ENCODE measurements at places on chromosomes 4 and X.

DNA sequence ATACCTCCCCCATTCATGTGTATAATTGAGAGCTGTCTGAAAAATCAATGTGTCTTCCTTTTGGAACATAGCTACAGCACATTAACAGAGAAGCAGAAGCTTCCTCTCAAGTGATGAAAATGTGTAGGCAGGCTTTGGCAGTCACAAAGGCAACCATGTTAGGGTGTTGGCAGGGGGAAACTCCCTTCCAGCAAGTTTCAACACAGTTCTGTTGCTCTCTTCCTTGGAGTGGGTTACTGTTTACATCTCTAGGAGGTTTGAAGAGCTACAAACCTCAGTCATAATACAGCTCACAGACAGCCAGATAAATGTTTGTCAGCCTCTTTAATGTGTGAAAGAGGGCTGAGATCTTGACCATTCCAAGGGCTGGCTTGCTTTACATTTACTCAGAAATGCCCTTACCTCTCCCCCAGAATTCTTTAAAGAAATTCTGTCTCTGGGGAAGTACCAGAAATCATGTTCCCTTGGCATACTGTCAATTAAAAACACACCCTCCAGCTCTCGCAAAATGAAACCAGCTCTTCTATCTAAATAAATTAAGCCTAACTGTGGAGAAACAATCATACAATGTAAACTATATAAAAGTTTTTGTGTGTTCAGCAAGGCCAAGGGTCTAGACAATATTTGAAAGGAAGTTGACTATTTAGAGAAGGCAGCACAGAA is 18.9 kb downstream of the ZBTB33 start:
- no peak for DNase-seq

- DNase-seq: peak; percentile 75
These were observed 45.2 kb upstream of the CLCN4 start for GRCh38 chrX:10111364-10112148.

DNA sequence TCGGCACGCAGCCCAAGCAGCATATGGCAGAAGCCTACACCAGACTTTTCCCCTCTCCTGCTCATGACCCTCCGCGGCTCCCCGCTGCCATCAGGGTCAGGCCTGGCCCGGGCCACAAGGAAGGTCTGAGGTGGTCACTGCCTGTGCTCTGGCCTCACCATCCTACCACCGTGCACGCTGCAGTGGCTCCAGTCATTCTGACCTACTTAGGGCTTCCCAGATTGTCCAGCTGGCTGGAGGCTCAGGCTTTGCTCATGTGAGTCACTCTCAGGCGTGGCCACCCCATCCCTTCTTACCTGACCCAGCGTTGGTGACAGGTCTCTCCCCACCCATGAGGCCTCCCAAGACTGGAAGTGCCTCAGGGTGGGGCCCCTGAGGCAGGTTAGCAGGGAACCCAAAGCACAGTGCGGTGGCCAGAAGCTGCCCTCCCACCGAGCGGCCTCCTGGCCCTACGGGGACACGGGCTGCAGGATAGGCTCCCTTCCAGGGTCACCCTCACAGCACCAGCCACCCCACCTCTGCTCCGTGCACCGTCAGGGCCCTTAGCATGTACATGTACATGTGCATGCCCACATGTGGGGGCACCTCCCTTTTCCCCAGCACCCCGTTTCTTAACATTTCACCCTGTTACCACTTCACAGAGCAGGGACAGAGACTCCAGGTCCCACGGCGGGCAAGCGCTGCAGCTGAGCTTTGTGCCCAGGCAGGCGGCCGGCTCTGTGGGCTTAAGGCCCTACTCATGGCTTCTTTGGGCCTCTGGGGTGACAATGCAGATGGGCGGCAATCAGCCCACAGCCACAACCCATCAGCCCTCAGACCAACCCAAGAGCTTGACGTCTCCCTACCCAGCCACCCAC is 2.2 kb downstream of the TREX2 start:
- no peak for DNase-seq

DNA sequence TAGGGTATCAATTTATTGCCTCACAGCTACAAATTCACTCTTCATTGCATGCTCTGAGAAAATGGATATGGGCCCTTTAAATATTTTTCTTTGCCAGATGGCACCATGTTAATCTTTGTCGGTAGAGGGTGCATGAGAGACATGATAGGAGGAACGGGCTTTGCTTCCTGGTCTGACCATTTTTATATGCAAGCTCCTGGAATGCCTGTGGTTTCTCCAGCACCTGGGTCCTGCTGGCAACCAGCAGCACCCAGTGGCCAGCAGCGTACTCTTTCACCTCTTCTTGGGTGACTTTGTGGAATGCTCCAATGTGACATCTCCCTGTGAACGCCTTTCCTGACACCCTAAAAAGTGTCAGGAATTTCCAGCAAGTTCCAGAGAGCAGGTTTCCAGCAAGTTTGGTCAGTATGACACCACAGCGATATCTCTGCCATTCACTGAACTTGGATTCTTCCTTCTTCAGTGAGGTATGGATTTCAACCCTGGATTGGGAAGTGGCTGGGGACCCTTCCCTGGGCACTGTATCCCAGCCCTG is 140.3 kb upstream of the PGRMC2 start:
- no peak for DNase-seq
